ENCODE measurements at places on chromosomes 4 and X. TPM values are rescaled to one million over a fixed set of nuclear protein-coding genes. Genes with fewer than 3 reads are reported as not detected.

DNA sequence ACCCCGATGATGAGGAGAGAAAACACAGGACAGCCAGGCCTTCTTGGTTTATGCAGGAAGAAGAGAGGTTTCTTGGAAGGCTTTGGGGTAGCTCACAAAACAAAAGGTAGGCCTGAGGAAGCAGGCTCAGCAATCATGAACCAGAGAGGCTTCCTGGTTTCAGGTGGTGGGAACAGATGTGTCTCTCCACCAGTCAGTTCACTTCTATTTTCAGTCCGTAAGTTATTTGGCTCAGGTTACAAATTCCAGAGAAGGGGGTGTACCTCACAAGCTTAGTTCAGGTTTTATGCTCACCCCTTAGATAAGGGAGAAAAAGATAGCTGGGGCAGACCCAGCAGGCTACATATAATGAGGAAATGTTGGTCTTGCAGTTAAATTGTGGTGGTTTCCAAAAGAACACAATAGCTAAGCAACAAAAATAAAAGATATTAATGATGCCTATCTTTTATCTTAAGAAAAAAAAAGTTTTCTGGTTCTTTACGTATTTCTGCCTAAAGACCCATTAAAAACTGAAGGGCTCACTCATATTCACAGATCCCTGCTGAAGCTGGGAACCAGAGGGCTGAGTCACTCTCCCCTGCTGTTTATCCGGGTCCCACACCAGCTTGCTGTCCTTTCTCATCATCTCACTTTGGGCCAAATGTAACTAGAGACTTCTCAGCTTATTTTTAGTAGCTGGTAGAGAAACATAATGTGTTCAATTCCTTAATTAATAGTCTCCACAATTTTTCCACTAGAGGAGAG lies 177.0 kb downstream of the CAMK2D start:
- DNase-seq, result peak; percentile 66

Gene SLC4A4
- total RNA-seq, result 0.83 TPM

DNA sequence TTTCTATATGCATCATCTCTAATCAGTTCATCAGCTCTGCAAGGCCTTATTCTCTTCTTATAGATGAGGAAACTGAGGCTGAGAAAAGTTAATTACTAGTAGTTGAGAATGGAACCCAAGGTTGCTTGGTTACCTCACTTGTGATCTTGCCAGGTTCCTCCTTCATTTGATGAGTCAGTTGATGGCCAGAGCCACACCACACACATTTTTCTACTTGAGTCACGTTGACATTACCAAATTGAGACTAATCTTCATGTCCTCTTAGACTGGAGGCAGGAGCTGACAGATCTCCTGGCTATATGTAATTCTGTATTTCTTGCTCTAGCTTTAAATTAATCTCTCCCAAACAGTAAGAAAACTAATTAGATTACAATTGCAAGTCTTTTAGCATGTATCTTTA lies 428.4 kb downstream of the AFF2 start:
- no peak for DNase-seq

Gene CLGN
- total RNA-seq, result 0.20 TPM

GRCh38 chr4:4851906-4852305 lies 7.6 kb upstream of the MSX1 start:
- no peak for DNase-seq

Gene ARR3
- not detected for total RNA-seq

Gene HSFX4
- not detected for total RNA-seq

Gene GPRIN3
- 3.1 TPM for total RNA-seq

DNA sequence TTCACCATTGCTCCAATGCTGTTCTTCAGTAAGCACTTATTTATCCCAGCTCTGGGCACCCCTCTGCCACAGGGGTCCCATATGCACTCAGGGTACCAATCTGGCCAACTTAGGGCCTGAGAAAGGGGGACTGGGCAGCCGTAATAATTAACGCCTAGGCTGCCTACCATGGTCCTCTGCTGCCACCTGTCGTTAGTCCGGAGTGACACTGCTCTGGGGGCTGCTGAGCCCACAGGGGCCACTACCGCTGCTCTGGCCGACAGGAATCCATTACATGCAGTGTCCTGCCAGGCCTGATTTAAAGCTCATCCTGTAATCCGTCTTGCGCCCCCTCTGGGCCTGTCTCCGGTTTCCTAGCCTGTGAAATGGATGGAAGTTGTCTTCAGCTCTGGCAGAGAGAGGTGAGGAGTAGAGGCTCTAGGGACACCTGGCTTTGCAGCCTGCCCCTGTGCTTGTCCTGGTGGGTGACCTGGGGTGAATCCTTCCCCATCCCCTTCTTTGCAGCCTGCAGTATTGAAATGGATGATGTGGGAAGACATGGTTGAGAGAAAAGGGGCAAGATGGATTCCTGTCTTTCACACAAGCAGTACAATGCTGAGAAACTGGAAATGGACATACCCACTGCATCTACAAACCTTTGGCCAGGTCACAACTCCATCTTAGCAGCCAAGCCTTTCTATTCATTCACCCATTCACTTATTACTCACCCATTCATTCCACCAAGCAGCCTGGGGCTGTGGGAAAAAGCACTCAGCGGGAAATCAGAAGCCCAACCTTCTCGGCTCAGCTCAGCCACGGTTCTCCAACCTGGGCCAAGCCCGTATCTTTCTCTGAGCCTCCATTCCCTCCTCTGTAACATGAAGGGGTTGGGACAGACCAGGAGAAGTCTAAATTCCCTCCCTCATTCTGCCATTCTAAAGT lies 116.3 kb upstream of the NALF2 start:
- peak; percentile 12 for DNase-seq

DNA sequence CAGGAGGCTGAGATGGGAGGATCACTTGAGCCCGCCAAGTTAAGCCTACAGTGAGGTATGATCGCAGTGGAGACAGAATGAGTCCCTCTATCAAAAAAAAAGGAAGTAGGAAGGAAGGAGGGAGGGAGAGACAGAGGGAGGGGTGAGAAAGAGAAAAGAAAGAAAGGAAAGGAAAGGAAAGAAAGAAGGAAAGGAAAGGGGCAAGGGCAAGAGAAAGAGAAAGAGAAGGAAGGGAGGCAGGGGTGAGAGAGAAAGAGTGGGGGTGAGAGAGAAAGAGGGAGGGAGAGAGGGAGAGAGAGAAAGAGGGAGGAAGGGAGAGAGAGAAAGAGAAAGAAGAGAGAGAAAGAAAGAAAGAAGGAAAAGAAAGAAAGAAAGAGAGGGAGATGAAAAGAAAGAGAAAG lies 13.2 kb downstream of the ELF2 start:
- no peak for DNase-seq

DNA sequence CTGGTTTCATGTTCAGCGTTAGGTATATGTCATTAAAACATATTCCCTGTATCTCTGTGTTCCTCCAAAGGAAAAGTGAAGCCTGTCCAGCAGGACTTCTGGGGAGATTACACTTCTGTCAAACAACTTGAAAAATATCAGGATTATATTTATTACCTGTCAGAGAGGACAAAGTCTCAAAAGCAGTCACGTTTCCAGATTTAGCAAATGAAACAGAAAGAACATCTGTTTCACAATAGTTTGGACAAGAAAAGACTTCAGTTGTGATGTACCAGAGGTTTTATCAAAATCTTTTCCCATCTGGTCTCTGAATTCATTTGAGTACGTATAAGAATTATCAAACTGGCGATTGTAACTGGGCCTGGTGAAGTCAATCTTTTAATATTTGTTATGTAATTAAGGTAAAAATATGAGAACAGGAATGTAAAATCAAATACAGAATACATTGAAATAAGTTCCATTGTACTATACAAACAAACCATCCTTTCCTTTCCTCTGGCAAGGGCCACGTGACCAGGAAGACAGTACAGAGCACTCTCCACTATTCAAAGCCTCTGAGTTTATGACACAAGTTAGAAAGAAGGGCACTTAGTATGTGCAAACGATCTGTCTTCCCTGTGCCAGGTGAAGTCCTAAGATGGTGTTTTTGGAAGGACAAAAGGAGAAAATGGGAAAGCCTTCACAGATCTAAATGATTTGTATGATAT lies 3.2 kb downstream of the CASP3 start:
- DNase-seq, result no peak

Gene DAPP1
- 0.46 TPM for total RNA-seq

Gene ABLIM2
- total RNA-seq, result 281 TPM

GRCh38 chr4:148076964-148077363 lies 345.1 kb downstream of the ARHGAP10 start:
- DNase-seq, result no peak

Gene TCEAL7
- total RNA-seq, result not detected

DNA sequence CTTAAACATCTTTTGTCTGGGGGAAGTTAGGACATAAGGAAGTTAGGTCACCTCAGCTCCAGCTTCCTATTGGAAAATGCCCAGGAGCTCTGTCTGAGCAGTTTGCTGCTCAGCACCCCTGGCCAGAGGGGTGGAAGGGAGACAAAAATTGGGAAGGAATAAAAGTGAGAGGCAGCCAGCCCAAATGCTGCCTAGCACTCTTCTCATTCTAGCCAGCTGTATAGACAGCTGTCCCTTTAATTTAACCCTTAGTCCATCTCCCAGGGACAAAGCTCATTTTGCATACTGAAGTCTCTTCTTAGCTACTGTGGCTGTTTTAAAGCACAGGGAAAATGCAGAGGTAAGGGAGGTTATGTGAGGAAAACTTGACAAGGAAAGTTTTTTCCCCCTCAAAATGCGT lies 89.5 kb upstream of the CITED1 start:
- DNase-seq, result no peak

DNA sequence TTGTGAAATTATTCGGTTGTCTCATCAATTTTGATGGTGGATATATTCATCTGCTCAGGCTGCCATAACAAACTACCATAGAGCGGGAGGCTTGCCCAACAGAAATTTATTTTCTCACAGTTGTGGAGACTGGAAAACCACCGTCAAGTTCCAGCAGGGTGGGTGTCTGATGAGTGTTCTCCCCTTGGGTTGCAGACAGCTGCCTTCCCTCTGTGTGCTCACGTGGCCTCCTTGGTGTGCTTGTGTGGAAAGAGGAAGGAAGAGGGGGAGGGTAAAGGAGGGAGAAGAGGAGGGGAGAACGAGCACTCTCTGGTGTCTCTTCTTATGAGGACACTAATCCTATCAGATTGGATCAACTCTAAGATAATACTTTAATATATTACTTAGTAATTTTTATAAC lies 123.8 kb upstream of the TEX13D start:
- peak; percentile 18 for DNase-seq

DNA sequence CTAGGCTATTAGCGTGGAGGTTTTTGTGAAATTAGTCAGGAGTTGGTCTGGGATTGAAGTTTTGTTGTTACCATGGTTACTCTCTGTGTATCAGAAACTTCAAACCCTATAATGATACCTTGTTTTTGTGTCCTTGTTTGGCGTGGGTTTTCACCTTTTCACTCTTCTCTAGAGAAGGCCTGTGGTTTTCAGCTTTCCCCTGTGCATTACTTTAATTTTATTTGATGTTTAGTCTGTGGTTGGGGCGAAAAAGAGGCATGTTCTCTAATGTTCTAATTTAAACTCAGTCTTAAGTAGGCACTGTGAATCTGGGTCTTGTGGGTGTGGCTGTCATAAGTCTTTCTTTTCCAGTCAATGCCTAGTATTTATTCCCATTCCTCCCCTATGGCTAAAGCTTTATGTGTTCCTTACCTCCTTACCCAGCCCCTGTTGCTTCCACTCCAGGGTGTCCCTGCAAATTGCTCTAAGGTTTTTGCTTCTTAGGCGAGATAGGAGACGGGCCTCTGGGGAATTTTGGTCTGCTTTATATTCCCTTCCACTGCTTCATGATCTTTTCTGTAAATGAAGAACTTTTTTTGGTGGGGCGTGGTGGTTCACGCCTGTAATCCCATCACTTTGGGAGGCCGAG lies 326.3 kb upstream of the ZCCHC13 start:
- no peak for DNase-seq

GRCh38 chr4:131302108-131302507 lies 1847.0 kb upstream of the PCDH10 start:
- DNase-seq, result no peak

Gene SSR4
- 82.7 TPM for total RNA-seq

GRCh38 chr4:41057467-41057866 lies 156.9 kb downstream of the APBB2 start:
- no peak for DNase-seq

DNA sequence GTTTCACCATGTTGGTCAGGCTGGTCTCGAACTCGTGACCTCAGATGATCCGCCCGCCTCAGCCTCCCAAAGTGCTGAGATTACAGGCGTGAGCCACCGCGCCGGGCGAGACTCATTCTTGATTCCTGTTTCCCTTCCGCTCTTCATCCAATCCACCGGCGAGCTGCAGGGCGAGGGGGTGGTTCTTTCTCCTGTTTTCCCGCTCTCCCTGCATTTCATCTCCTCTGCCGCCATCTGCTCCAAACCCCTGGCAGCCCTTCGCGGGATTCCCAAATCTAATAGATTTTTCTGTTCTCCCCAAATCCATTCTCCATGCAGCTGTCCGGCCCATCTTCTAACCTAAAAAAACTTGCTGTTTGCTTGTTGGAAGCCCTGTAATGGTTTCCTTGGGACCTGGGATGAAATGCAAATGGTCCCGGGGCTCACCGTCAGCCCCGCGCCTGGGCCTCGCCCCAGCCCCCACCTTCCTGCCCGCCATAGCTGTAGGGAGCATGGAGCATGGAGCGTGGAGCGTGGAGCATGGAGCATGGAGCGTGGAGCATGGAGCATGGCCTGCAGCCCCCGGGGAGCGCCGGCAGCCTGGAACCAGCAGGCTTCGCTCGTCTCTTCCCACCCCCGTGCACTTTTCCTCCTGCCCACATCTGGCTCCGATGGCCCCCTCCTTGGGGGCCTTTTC lies 1.1 kb downstream of the ZFP42 start:
- DNase-seq, result no peak

Gene BEX1
- not detected for total RNA-seq

DNA sequence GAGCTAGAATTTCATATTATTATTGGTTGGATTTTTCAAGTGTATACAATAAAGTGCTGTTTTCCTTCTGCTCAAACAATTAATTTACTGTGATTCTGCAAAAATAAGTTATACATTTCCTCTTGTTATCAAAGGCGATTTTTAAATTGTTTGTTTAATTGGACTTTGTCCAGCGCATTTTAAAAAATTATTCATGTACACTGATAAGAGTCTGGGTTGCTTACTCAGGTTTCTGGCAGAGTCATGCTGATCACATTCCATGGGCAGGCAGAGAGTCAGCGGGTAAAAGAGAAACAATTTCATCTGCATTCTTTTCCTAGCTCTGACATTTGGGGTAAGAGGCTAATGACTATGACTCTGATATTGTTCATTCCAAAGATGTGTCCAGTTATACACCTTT lies 8.9 kb downstream of the FAT4 start:
- no peak for DNase-seq

GRCh38 chr4:56092540-56092939 lies 143.8 kb downstream of the CEP135 start:
- no peak for DNase-seq

GRCh38 chr4:83993774-83994173 lies 457.9 kb downstream of the GPAT3 start:
- no peak for DNase-seq

GRCh38 chr4:64195582-64195981 lies 213.7 kb downstream of the TECRL start:
- no peak for DNase-seq

Gene SPANXC
- not detected for total RNA-seq

DNA sequence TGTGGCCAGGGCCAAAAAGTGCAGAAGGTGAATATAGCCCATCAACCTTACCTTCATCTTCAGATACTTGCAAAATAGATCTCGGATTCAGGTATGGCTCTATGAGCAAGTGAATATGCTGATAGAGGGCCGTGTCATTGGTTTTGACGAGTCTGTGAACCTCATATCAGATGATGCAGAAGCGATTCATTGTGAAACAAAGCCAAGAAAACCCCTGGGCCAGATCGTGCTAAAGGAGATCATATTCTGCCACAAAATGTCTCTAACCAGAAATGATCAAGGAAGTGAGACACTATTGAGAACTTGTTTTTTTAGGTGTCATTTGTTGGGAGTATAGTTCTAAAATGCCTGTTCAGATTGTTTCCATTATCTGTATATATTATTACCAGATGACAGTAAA lies 48.3 kb downstream of the PDK3 start:
- no peak for DNase-seq
